Right hindlimb (tissue), 1 donor: ENCODE measurements at places on chromosomes 1 and 21.

GRCh38 chr21:29578306-29578705 lies 279.6 kb downstream of the BACH1 start:
- DNase-seq: no peak

DNA sequence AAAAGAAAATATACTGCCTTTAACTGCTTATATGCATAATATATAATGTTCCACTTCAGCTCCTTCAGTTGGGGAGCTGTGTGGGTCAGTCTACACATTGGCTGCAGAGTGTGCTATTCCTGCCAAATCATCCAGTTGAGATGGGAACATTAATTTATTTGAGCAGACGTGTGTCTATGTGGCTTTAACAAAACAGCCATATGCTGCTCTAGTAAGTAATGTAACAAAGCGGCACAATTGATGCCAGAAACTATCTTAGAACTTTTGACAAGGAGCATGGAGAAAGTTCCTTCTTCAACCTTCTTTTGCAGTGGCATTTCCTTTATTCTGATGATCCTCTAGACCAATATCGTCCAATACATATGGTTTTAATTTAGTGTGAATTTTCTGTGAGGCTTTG lies 285.9 kb upstream of the C1orf87 start:
- peak; percentile 61 for DNase-seq

- peak; percentile 47 for DNase-seq
These were observed 187.2 kb upstream of the PTGFR start for GRCh38 chr1:78303620-78304019.

DNA sequence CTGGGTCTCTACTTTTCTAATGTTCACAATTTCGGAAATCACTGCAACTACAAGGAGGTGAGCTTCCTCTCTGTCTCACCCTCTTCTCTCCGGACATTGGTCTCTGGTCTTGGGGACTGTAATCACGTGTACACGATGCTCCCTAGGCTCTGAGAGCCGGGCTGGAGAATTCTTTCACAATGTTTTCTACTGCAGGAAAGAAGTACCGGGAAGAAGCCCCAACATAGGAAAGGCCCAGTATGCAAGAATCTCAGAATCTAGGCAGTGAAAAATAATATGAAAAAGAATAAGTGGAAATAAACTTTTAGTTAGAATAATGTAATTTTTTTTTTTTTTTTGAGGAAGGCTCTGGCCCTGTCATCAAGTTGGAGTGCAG lies 13.5 kb upstream of the HJV start:
- peak; percentile 38 for DNase-seq

GRCh38 chr1:206066479-206067171 lies 13.7 kb downstream of the RHEX start:
- no peak for DNase-seq

- DNase-seq: no peak
These were observed 176.8 kb downstream of the DISC1 start for GRCh38 chr1:231803353-231803752.
